ENCODE measurements at places on chromosomes 13 and 19.

GRCh38 chr19:43765109-43765876 is 10.5 kb upstream of the SMG9 start:
- peak; percentile 70 for DNase-seq

GRCh38 chr13:59368693-59369092 is 795.0 kb downstream of the DIAPH3 start:
- no peak for DNase-seq

DNA sequence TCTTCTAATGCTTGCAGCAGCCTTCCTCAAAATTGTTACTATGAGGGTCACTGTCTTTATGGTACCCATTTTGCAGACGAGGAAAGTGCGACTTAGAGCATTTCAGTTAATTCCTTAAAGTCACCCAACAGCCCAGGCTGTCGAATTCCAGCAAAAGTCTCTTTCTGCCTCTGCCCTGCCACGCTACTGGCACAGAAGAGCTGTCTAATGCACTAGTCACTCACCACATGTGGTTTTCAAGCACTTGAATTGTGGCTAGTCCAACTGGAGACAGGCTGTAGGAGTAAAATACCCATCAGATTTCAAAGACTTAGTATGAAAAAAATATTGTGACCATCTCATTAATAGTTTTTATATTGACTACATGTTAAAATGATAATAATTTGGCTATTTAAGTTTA is 1.7 kb downstream of the FPR1 start:
- DNase-seq = no peak

DNA sequence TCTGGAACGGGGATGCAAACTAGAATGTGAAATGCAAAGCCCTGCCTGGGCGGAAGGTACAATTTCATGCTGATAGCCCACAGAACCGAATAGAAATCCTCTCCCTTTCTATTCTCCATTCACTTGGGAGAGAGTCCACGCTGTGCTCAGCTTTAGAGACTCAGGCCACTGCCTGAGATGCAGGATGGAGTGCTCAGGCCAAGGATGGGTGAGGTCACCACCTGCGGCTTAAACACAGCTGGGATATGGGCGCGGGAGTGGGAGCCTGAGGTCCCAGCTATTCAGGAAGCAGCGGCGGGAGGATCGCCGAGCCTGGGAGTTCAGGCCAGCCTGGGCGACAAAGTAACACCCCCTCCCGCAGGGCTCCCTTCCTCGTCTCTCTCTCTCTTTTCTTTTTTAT is 446 bp upstream of the ZNF83 start:
- peak; percentile 8 for DNase-seq

DNA sequence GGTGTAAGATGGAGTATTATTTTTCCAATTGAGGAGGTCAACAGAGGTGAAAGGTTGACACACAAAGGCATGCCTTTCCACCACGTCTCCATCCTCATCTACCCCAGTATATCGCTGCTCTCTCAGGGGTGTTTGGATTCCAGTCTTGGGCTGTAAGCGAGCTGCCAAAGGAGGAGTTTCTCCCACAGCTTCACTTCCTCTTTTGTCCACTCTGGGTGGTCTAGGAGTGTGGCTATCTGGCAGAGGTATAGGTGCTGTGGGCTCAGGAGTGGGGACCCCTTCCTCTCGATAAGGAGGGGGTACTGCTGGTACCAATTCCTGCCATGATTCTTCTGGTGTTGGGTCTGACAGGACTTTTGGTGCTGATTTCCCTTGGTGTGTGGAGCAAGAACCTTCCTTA is 39.4 kb downstream of the ZNF846 start:
- no peak for DNase-seq
